ENCODE measurements at places on chromosomes 6 and 20.

DNA sequence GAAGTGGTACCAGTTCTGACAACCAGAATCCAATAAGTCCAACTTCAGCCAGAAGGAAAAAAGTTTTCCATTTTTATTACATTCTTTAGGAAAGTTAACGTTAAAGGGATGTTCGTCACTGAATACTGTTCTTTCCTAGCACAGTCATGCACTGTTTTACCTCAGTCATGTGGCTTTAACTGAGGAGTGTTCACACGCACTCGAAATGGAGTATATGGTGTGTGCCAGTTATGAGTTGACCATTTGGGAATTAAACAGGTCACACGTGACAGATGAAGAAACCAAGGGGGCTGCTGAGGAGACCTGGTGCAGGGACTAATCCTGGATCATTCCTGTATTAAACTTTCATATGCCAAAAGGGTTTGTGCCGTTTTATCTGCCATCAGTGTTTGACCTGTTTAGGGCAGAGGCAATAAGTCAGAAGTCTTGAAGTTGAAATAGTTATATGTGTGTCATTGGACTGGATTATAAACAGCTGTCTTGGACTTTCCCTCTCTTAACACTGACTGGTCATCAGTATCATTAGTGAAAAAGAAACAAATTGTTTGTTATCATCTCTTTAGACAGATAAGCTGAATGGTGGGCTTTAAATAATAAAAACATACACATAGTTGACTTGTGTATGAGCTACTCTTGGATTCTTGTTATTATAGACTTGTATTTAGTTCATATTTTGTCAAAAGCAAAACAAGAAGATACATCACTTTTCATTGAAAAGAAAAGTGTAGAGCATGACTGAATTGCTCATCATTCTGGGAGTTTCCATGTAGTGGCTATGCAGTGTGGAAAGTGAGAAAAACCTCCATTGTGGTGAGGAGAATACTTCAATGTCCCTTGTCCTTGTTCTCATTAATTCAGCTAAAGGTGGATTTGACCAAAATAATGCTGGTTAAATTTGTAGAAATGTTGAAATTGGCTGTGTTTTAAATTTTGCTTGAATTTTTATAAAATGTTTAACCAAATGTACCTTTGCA lies 123.5 kb upstream of the SAMD5 start:
- DNase-seq, result no peak

DNA sequence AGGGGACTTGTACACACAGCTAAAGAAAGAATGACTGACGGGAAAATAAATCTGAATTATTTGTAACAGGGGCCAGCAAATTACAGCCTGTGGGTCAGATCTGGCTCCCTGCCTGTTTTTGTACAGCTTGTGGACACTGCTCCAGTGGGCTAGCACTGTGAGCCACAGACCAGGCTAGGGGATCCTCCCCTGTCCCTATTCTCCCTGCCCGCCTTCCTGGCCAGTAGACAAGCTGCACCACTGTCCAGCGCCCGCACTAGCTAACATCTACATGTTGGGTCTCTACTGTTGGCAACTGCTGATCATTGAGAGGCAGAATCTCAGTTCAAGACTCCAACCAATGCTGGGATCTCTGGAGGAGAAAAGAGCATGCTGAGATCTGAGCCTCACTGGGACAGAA lies 10.7 kb downstream of the OSER1 start:
- no peak for DNase-seq

DNA sequence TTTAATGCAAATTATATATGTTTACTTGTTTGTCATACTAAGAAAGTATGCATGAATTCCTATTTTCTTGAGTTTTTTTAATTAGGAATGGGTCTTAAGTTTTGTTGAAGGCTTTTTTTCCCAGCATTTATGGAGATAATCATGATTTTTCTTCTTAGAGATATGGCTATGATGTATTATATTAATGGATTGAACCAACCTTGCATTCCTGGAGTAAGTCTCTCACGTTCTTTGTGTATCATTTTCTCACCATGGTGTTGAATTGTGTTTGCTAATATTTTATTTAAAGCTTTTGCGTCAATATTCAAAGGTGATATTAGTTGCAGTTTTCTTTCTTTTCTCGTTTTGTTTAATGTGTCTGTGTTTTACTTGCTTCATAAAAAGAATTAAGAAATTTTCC lies 48.4 kb upstream of the SLC35D3 start:
- no peak for DNase-seq

DNA sequence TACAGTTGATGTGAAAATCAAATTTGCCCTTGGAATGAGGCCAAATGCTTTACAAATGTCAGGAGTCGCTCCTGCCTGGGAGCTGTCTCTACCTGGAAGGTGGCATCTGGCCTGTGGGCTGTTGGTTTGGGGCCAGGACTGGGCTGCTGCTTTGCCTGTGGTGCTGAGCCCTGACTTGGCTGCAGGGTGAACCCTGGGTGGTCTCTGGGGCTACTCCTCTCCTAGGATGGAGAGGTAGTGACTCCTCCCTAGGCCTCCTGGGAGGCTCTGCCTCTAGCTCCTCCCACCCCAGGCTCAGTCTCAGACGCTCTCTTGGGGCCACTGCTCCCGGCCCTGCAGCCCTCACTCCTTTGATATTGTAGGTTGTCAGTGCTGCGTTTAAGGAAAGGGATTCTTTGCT lies 47.5 kb downstream of the EFCAB8 start:
- peak; percentile 35 for DNase-seq

DNA sequence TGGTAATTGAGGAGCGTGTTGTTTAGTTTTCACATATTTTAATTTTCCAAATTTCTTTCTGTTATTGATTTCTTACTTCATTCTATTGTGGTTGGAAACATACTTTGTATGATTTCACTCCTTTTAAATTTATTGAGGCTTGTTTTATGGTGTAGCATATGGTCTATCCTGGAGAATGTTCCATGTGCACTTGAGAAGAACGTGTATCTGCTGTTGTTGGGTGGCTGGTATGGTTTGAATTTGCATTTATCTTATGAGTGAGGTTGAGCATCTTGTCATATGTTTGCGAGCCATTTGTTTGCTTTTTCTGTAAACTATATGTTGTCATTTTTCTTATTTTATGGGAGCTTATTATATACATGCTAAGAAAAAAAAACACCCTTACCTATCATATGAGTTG lies 26.5 kb downstream of the SRC start:
- DNase-seq, result no peak

DNA sequence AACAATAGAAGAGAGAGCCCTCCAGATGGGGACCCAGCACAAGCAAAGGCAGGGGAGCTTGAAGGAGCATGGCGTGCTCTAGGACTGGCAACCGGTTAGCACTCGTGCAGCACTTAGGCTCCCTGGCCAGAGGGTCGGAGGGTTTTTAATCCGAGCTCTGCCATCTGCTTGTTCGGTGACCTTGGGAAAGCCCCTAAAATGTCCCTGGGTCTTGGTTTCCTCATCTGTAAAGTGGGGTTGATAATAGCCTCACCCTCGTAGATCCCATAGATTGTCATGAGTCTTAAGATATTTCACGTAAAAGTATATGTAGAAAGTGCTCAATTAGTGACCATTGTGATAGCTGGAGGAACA lies 16.6 kb upstream of the HCK start:
- no peak for DNase-seq

Measured in CD8-positive, alpha-beta memory T cell (primary cell).